ENCODE measurements at places on chromosomes 5 and 9.

DNA sequence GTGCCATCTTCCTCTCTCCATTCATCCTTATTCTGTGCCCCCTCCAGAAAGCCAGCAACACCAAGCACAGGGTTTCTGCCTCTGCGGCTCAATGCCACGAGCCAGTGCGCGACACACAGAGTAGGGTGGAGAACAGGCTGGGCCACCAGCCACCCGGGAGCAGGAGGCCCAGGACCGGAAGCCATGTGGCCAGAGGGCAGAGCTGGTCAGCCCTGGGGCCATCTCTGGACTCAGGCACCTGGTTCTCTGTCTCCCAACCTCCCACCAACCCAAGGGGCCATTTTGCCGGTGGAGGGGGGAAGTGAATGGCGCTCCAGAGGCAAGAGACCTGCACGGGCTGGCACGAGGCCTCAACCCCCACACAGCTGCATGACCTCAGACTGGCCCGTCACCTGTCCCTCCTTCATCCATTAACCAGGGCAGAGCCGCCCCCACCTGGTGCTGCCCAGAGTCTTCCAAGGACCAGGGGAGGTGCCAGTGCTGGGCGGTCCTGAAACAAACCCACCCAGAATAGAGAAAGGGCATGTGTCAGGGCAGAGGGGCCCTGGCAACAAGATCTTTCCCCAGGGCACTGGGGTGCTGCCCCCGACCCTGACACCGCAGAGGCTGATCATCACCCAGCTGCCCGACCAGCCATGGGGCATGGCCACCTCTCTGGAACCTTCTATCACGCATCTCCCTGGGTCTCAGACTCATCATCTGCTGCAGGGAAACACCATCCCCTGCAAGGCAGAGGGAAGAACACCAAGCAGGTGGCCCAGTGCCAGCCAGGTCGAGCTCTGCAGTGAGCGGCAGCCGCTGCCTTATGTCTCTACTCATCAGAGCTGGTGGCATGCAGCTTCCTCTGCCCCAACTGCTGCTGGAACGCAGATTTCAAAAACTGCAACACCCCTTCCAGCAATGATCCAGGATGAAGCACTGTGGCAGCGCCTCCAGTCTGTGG lies 11.9 kb downstream of the VAV2 start:
- DNase-seq, result no peak

- no peak for DNase-seq
Observed at GRCh38 chr5:58016877-58017276, 443.0 kb downstream of the PLK2 start.

- DNase-seq, result no peak
Observed at GRCh38 chr9:11828201-11828600, 865.0 kb upstream of the TYRP1 start.

- no peak for DNase-seq
Observed at GRCh38 chr5:35233601-35234000, 3.3 kb upstream of the PRLR start.

DNA sequence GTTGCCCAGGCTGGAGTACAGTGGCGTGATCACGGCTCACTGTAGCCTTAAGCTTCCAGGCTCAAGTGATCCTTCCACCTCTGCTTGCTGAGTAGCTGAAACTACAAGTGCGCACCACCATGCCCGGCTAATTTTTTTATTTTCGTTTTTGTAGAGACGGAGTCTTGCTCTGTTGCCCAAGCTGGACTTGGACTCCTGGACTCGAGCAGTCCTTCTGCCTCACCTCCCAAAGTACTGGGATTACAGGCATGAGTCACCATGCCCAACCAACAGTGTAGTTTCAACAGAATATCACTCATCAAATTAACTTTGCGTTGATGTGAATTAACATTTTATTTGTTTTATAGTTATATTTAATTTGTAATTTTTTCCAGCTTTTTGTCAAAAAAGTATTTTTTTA lies 45.3 kb downstream of the WDR70 start:
- no peak for DNase-seq

DNA sequence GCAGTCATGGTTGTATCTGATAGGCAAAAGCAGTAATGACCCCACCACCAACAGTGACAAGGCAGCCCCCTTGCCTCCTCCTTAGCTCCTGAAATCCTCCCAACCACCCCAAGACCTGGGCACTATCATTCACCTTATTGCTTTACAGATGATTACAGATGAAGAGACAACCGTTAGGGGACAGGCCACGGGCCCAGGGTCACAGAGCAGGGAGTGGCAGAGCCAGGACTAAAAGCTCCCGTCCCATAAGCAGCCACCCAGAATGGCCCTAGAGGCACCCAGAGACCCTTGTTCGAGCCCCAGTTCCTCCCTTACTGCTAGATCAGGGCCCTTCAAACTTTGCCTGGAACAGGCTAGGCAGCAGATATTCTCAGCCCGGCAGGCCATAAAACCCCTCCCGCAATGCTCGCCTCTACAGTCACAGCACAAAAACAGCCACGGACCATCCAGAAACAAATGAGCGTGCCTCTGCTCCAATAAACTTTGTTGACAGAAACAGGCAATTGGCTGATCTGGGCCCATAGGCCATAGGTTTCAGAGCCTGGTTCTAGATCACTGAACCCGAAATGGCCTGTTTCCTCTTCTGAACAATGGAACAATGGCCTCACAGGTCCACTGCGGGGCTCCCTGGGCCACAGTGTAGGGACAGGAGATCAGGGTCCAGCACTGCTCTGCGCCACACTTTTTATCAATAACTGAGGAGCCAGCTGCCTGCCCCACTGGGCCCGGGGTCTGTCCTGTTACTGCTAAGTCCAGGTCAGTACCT lies 67.0 kb downstream of the LRSAM1 start:
- no peak for DNase-seq

GRCh38 chr5:79561525-79561893 lies 47.6 kb upstream of the HOMER1 start:
- no peak for DNase-seq
